NCI-H2029 (cell line): ENCODE measurements at places on chromosomes 2 and 18.

DNA sequence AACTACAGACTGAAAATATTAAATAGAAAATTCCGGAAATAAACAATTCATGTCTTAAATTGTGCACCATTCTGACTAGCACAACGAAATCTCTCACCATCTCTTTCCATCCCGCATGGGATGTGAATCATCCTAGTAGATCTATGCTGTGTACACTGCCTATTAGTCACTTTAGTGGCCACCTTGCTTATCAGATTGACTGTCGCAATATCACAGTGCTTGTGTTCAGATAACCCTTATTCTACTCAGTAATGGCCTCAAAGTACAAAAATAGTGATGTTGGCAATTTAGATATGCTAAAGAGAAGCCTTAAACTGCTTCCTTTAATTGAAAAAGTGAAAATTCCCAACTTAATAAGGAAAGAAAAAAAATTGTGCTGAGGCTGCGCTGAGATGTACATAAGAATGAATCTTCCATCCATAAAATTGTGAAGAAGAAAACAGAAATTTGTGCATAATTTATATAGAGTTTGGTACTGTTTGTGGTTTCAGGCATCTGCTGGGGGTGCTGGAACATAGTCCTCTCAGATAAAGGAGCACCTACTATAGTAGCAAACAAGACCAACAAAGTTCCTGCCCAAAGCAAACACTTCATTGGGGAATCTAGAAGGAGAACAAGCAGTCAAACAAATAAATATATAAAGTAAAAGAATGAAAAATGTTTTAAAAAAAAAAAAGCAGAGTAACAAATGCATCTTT, 12.0 kb downstream of the PSMD1 start:
- DNase-seq = no peak

DNA sequence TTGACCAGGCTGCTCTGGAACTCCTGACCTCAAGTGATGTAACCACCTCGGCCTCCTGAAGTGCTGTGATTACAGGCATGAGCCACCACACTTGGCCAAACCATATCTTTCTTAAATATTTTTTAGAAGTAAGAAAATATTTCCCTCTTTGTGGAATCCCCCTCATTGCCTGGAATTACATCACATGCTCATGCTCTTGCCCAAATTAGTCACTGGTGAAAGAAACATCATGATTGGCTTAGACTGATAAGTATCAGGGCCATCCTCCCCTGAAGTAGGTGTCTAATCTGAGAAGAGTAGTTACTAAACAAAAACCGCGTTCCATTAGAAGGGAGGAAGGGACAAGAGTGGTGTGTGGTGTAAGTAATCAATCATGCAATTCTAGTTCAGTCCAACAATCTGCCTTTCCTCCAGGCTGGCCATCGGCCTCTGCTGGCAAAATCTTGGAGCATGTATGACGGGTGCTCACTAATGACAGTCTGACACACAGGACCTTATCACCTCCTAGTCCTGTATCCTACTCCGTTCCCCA, 52.3 kb upstream of the SCG2 start:
- no peak for DNase-seq

DNA sequence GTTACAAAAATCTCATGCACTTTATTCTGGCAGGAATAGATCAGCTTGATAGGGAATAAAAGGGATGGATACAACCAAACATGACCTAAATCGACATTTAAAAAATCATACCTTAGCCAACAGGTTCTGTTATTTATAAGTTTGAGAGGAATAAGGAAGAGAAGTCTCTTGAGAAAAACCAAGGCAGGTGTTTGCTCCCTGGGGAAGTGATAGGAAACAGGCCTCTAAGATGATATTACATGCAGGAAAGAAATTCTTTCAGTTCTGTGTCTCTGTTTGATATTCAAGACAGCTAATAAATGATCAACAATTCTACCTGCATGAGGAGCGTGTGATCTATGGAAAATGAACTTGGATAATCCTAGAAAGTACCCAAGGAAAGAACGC, 184.8 kb upstream of the ZEB2 start:
- DNase-seq = no peak

DNA sequence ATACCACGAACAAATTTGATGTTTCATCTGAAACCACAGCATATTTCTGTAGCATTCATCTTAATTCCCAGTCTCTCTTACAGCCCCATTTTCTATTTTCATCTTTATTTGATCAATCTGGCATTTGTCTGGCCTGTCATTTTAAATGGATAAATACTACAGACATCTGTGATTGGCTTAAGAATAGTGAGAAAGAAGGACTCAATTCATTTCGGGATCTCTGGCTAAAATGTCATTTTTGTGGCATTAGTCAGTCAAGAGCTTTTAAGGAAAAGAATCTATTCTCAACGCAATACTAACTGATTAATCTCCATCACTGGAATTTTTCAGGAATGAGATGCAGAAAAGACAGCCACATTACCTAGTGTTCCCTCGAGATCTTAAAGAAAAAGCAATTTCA, 585.9 kb downstream of the IRS1 start:
- no peak for DNase-seq

DNA sequence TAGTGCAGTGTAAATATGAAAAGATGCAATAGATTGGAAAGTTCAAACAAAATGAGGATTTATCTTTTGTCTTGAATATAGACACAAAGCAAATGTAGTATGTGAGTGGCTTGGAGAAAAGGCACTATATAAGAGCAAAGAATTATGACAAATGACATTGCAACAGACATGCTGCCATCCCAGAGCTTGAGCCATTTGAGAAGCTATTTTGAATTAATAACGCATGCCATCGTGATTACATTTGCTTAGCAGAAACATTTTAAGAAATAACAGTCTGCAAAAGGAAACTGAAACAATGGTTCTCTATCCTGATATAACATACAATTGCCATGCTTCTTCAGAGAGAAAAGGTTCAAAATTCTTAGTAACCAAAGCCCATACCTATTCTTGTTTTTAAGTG, 677.1 kb downstream of the ZEB2 start:
- no peak for DNase-seq

DNA sequence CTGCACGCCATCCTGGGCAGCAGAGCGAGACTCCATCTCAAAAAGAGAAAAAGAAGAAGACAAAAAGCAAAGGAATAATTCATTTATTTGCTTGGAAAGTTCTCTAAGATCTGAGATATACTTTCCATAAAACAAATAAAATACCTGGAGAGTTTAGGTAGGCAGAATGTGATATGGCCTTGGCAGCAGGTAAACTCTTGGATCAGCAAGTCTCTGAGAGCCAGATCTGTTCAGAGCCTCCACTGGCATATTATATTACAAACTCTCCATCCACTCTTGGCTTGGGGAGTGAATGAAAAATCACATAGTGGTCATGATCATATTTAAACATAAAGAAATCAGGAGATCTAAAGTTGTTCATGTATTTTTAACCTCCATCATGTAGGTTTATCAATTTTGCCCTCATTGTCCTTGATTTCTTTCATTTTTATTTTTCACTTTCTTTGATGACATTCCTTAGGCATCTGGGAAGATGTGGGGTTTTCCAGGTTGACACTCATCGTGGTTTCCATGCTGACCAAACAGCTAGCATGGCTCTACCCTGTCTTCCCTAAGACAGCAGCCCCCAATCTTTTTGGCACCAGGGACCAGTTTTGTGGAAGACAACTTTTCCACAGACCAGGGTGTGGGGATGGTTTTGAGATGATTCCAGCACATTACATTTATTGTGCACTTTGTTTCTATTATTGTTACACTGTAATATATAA, 10.2 kb downstream of the LRRFIP1 start:
- DNase-seq = no peak

- no peak for DNase-seq
Observed at GRCh38 chr2:147182260-147182659, 662.6 kb upstream of the ACVR2A start.

- DNase-seq = no peak
Observed at GRCh38 chr2:63698786-63699548, 110.2 kb downstream of the MDH1 start.

DNA sequence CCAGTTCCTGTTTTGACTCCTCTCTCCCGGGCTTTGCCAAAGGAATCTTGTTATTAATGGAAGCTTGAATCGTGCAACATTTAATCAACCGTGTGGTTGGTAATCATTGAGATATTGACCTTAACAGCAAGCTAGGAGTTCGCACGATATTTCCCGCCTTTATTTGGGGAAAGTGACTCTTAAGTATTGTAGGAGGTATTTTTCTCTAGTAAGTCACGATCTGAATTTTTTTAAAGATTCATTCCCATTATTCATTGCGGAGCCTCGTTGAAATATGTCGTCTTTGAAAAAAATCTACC, 663 bp downstream of the NUP35 start:
- DNase-seq = no peak

GRCh38 chr18:59917422-59917821, 17.6 kb downstream of the PMAIP1 start:
- no peak for DNase-seq

- no peak for DNase-seq
Observed at GRCh38 chr2:31383471-31384153, 30.9 kb downstream of the XDH start.

DNA sequence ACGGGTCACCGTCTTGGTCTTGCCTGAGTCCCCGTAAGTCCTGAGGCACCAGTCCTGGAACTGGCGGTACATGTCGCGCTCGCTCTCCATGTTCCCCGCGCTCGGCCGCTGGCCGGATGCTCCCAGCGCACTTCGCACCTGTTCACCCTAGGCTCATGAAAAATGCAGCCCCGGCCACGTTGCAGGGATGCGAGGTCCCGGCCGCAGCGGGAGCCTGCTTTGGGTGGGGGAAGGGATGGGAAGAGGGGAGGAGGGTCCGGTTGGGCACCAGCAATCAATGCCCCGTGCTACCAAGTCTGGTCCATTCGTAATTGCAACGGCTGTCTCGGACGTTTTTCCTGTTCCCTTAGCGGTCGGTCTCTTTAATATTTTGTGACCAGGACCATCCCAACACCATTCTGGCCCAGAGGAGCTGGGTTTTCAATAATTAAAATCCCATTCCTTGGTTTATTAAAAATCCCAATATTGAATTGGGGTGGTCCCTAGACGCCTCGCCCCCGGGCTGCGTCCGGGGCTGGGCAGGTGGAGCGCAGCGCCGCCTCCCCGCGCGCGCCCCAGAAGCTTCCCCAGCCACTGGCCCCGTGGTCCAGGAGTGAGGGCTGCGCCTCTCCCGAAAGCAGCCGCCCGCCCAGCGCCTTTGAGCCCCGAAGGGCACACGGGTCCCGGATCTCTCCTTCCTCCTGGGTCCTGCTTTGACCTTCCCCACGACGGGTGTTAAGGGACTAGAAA, 1.4 kb downstream of the NOL4 start:
- DNase-seq = peak; percentile 32

DNA sequence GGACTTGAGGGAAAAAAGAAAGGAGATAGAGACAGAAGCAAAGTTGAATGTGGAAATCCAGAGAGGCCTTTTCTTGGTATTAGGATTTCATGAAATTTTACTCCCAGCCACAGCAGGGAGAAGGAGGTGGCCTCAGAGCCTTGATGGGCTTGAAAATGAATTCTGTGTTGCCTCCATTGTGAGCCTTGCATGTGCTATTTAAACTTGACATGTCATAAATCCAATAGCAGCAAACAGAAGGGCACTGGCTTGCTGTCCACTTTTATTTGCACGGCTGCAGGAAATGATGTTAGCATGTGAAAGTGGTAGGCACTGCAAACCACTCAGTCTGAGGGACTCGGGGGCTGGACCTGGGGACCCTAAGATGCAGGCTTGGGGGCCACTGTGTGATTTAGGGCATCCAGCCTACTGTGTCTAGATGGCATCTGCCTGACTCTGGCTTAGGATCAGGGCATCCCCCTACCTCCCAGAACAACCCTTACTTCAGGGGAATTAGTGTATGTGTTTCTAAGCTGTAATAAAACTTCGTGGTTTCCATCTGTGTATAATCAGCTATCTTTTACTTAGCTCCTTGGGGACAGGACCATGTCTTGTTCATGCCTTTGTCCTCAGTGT, 139.1 kb upstream of the SKOR2 start:
- DNase-seq = no peak

- no peak for DNase-seq
Observed at GRCh38 chr18:30903566-30903965, 139.0 kb downstream of the DSC3 start.

DNA sequence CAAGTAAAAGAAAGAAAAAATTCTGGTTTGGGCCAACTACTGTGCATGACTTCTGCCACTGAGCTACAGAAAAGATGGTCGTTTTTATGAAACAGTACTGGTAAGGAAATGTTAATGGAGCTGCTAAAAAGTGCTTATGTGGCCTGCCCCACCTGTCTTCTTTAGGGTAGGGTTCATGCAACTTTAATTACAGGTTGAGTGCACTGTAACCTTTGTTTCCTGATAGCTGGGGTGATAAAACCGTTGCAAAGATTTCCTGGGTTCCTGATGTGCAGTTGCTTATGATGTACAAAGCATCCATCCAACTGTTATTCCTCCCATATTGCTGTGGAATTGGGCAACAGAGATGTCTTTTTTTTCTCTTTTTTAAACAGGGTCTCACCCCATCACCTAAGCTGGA, 34.3 kb upstream of the PUM2 start:
- no peak for DNase-seq

DNA sequence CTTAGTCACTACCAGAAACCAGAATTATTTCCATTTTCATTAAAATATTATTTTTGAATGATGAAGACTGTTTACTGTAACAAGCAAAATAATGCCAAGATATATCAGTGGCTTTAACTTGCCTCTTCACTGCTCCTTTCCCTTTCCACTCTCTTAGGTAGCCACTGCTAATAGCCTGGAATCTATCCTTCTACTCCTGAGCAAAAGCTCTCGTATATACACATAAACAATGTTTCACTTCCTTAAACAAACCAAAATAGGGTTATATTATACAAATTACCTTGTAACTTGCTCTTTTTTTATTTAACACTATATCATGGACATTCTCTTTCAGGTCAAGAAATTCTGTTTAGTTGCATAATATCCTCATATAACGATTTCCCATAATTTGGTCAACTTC, 20.8 kb downstream of the IMMT start:
- no peak for DNase-seq

DNA sequence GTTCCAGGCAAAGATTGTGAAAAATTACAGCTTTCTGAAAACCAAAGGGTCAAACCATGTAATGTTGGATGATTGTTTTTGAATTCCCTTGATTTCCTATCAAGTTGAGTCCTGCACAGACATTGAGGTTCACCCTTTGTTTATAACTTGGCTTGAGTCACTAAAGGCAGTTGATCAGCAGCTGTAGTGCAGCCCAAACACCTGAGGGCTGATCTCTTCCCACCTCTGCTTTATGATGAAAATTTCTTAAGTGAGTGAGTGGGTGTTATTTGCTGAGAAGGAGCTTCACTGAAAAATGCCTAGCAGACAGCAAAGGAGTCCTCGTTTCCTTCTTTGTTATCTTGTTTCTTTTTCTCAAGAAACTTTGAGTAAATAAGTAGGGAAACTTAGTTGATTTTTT, 31.9 kb upstream of the BMPR2 start:
- DNase-seq = no peak

- no peak for DNase-seq
Observed at GRCh38 chr2:239526666-239527415, 126.0 kb upstream of the HDAC4 start.

- DNase-seq = no peak
Observed at GRCh38 chr2:235532307-235532706, 38.5 kb downstream of the AGAP1 start.

DNA sequence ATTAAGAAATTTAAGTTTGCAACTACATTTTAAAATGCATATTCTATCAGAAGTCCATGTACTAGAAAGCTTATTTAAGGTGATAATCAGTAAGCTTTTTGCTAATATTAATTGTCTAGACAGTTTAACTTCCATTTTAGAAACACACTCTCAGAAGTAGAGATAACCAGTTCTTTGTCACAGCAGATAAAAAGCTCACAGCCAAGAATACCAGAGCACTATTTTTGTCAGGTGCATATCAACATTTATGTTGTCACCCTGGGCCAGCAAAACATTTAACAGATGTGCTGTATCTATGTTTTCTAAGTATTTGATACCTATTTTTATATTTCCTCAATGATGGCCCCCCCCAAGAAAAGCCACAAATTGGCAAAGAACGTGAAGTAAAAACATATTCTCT, 192.6 kb downstream of the ERBB4 start:
- no peak for DNase-seq
